ENCODE measurements at places on chromosomes 2 and 18.

DNA sequence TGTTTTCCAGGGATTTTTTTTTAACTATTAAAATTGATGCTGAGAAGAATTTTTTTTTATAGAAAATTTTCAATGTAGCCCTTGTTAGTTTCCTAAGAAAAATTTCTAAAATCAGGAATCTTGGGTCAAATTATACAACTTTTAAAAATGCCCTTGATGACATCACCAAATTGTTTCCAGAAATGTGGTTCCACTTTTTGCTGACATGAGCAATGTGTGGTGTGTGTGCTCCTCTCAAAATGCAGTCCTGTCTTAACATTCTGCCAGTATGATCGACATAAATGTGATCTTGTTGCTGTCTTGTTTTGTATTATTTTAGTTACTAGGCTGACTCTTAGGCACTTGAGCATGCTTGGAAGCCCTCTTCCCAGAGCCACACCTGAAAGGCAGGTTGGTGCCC is 89.7 kb upstream of the ST6GAL2 start:
- DNase-seq: no peak

DNA sequence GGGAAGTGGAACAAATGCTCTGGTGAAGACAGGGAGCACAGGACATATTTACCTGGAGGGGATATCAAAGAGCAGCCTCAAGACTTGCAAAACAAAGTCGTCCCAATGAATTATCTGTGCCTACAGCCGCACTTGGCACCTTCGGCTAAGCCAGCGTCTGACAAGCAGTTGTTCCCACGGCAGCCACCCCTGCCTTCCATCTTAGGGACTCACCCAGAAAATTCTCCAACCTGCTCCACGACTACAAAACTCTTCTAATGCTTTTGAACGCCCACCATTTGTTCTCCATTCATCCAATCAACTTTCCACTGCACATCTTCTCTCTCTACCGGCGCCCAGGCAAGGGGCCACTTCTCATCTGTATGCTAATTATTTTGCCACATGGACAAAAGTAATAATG is 7.0 kb downstream of the MYT1L start:
- no peak for DNase-seq

- no peak for DNase-seq
Measured at GRCh38 chr18:59659508-59660170, 37.6 kb downstream of the CCBE1 start.

GRCh38 chr2:9327873-9328352 is 95.4 kb downstream of the ITGB1BP1 start:
- DNase-seq: no peak

DNA sequence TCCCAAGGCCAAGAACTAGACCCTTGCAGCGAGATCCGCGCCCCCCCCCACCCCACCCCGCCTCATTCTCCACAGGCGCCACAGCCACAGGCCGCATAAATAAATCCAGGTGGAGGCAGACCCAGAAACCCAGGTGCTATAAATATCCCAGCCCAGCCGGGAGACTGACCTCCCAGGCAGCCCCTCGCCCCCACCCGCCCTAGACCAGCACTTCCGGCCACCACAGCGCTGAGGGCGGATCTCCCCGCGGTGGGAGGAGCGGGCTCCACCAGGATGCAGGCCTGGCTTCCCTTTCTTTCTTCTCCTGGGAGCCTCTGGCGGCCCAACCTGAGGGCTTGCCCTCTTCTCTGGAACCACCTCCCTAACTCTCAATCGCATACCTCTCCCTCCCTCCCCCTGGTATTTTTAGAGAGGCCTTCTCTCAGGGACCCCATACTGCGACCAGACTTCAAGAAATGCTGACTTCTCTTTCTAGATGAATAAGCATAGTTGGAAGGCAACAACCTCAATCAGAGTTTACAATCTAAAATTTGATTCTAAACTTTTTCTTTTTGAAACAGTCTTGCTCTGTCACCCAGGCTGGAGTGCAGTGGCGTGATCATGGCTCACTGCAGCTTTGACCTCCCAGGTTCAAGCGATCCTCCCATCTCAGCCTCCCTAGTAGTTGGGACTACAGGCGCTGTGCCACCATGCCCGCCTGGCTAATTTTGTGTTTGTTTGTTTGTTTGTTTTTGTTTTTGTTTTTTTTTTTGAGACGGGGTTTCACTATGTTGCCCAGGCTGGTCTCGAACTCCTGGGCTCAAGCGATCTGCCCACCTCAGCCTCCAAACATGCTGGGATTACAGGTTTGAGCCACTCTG is 55.0 kb downstream of the PKDCC start:
- peak; percentile 52 for DNase-seq

GRCh38 chr2:240525802-240526201 is 32.0 kb downstream of the ANKMY1 start:
- no peak for DNase-seq

GRCh38 chr2:45540942-45541341 is 70.1 kb downstream of the SRBD1 start:
- no peak for DNase-seq

DNA sequence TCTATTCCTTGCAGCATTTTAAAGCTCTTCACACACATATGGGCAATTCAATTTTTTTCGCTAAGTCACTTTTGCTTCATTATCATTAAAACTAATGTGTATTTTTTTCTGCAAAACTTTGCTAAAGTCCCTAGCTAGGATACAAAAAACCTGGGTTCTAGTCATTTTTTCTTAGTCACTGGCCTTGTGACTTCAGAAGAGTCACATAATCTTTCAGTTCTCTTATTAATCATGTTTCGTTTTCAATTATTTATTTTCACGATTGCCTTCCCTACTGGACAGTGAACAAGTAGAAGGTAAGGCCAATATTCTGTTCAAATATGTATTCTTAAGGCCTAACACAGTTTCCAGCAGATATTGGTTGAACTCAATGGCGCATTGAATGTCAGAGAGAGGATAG is 60.9 kb upstream of the CYRIA start:
- DNase-seq: no peak

GRCh38 chr2:65367524-65367923 is 64.9 kb downstream of the SPRED2 start:
- no peak for DNase-seq

DNA sequence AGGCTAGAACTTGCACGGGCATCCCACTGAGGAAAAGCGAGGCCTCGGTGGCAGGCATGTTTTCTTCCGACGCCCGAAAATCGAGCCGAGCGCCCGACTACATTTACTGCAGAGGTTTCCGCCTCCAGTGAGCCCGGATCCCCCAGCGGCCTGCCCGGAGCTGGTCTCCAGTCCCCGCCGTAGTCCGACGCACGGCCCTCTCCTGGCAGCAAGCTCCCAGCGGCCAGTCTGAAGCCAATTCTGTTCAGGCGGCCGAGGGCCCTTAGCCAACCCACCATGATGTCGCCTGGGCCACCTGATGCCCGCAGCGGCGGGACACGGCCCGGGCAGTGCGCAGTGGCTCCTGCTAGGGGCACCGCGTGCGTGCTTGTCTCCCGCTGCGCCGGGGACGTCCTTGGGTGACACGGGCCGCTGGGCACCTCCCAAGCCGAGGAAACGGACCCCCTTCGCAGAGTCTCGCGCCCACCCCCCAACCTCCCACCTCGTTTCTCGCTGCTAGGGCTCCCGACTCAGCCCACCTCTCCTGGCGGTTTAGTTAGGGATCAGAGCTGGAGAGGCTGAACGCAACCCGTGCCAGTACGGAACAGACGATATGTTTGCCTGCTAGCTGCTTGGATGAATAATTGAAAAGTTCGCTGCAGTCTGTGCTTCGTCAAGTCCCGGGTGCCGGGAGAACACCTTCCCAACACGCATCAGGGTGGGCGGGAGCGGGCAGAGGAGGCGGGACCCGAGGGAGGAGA is 5.3 kb downstream of the ONECUT2 start:
- no peak for DNase-seq

- DNase-seq: peak; percentile 7
Measured at GRCh38 chr2:119431155-119431975, at the start of gene TMEM37. Gene TMEM37, plus strand, starts transcription at chr2:119431854. Its CDS starts 50 bp downstream, at chr2:119431904.

- DNase-seq: no peak
Measured at GRCh38 chr2:55581874-55582547, 35.4 kb downstream of the PPP4R3B start.

- no peak for DNase-seq
Measured at GRCh38 chr2:230843132-230843531, 21.6 kb upstream of the ITM2C start.

- DNase-seq: no peak
Measured at GRCh38 chr18:41265047-41265446, 690.0 kb upstream of the PIK3C3 start.

GRCh38 chr2:22801970-22802369 is 583.0 kb upstream of the KLHL29 start:
- no peak for DNase-seq

GRCh38 chr18:75378376-75379315 is 48.9 kb downstream of the SMIM21 start:
- DNase-seq: no peak

DNA sequence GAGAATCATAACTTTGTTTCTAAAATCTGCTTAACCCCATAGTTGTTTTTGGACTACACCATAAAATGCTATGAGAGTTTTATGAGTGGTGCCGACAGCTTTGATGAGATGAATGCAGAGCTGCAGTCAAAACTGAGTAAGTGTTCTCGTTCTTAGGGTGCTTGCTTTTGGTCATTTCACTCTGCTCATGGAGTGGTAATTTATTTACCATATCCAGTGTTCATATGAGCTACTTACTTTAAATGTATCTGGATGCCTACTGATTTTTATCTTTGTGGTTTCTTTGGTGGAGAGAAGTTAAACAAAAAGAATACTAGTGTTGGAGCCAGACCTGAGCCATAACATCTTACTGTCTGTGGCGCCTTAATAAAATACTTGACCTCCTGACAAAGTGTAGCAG is 16.4 kb downstream of the NDC80 start:
- DNase-seq: no peak

- DNase-seq: no peak
Measured at GRCh38 chr2:36701918-36702317, 5.4 kb downstream of the VIT start.

- no peak for DNase-seq
Measured at GRCh38 chr2:210756855-210757254, 200.5 kb downstream of the CPS1 start.

DNA sequence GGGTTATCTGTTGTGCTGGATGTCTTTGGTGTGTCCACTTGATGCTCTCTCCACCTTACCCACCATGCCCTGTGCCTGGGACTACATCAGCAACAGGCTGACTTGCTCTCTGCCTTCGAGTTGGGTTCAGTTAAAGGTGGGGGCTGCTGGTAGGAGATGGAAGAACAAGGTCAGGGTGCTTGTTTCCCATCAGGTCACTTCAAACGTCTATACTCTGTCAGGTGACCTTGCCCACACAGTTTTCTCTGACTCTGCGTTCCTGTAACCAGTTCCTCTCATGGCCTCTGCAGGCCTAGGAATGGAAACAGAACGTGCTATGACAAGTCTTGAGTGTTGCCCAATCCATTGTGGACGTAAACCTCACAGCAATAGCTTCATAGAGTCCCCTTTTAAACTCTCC is 38.4 kb upstream of the PAPOLG start:
- DNase-seq: no peak

DNA sequence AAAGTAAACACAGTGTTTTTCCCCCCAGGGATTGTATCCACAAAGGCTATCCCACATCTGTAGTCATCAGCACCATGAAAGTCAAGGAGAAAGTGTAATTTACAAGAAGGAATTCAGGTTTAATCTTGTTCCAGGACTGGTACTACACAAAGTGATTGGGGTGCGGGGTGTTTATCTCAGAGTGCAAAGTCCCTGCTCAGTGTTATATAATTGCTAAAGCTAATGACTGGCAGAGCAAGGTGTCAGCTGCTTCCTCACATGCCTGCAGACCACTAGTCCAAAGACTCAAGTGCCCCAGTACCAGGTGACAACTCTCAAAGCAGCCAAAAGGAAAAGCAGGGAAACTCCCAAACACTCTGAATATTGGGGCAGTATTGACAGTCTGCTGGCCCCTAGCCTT is 40.4 kb upstream of the PDCL3 start:
- DNase-seq: no peak

DNA sequence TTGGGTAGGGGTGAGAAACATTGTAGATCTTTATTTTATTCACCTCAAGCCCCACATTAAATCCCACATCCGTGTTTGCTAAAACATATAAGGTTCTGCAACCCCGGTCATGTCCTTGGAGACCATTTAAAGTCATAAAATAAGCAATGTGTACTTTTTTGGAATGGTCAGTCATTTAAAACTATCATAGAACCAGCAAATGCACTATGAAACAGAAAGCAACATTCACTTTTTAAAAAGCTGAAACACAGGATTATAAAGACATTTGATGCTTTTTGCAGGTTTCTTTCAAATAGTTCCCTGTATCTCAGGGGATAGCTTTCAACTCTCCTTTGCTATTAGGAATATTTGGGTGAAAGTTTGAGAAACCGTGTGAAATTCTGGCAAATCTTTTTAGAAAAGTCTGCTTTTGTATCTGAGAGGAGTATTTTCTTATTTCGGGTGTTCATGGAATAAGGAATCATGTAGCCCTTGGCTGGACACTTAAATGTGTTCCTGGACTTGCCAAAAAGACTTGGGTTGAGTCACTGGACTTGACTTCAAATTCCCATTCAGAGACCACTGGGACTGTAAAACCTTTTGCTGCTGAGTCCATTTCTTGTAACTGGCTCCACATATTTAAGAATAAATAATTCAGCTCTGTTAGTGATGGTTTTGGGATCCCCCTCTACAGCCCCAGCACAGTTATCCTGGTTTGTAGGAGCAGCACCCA is 5.9 kb upstream of the CETN1 start:
- no peak for DNase-seq

- DNase-seq: no peak
Measured at GRCh38 chr2:236682651-236683422, 113.2 kb downstream of the ACKR3 start.

- no peak for DNase-seq
Measured at GRCh38 chr2:114940785-114941458, 498.5 kb downstream of the DPP10 start.

DNA sequence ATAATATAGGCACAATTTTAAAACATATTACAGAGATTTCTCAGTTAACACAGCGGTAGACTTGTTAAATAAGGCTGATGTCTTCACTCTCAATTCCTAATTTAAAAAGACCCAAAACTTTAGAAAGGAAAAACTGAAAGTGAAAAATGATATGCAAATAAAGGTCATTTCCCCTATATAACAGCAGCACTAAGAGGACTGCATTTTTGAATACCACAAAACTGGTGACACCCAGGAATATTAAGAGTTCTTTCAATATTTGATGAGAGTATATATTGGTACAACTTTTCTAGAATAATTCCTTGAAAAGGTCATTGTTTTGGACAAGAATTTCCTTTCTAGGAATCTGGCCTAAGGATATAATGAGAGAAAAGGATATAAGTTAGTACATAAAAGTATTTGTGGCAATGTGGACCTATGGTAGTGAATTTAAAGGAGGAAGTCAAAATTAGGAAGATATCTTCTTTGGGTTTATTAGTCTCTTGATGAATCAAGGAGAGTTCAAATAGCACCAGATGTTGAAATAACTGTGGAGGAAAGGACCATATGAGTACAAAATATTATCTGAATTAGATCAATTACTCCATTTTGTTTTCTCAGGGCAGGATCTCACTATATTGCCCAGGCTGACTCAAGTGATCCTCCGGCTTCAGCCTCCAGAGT is 70.3 kb downstream of the TMEM237 start:
- DNase-seq: no peak

- DNase-seq: no peak
Measured at GRCh38 chr2:72083751-72084583, 63.7 kb downstream of the CYP26B1 start.

Data from activated CD4-positive, alpha-beta T cell treated with anti-CD3 and anti-CD28 coated beads, Interleukin-2, amount 50 U/mL, for 48 hours (primary cell).